CD8-positive, alpha-beta memory T cell (primary cell): ENCODE measurements at places on chromosomes 3 and 15.

GRCh38 chr3:169513672-169514071 is 149.8 kb downstream of the MECOM start:
- DNase-seq: no peak
- no peaks in the 10 kb centered on the region for H3K27me3 ChIP-seq
- no peak overlapping the region for H3K4me3 ChIP-seq
- no peaks in the 10 kb centered on the region for H3K36me3 ChIP-seq

DNA sequence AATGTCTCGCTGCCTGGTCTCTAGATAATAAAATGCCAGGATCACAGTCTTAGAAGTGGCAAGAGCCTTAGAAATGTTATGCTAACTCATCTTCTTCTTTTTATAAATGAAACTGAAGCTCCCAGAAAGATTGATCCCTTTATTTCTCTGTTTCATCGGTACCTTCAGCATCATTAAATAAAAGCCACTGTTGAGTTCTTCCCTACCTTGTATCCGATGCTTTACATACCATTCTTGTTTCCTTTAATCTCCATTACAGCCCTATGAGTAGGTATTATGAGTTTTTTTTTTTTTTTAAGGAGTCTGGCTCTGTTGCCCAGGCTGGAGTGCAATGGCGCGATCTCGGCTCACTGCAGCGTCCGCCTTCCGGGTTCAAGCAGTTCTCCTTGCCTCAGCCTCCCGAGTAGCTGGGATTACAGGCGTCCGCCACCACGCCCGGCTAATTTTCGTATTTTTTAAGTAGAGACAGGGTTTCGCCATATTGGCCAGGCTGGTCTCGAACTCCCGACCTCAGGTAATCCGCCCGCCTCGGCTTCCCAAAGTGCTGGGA is 815 bp upstream of the ABCC5 start:
- peak overlapping the region; percentile 95 for H3K4me3 ChIP-seq
- no peaks in the 10 kb centered on the region for H3K36me3 ChIP-seq
- peak overlapping the region; percentile 70 for H3K27ac ChIP-seq
- no peak for DNase-seq
- peaks cover 13% of the 10 kb centered on the region for H3K4me1 ChIP-seq

- H3K27ac ChIP-seq: no peak overlapping the region
- no peak for DNase-seq
- H3K36me3 ChIP-seq: no peaks in the 10 kb centered on the region
- H3K4me3 ChIP-seq: no peak overlapping the region
- no peaks in the 10 kb centered on the region for H3K27me3 ChIP-seq
Measured at GRCh38 chr3:120245386-120245785, 39.6 kb downstream of the GPR156 start.

- no peaks in the 10 kb centered on the region for H3K36me3 ChIP-seq
- H3K4me3 ChIP-seq: no peak overlapping the region
- no peak overlapping the region for H3K27ac ChIP-seq
- DNase-seq: no peak
- no peaks in the 10 kb centered on the region for H3K4me1 ChIP-seq
Measured at GRCh38 chr3:55894605-55895004, 407.5 kb upstream of the WNT5A start.

GRCh38 chr3:173983343-173983742 is 585.8 kb downstream of the NLGN1 start:
- H3K36me3 ChIP-seq: no peaks in the 10 kb centered on the region
- H3K27me3 ChIP-seq: no peaks in the 10 kb centered on the region
- no peaks in the 10 kb centered on the region for H3K4me1 ChIP-seq
- DNase-seq: no peak
- no peak overlapping the region for H3K4me3 ChIP-seq

- DNase-seq: no peak
- H3K36me3 ChIP-seq: no peaks in the 10 kb centered on the region
- no peaks in the 10 kb centered on the region for H3K27me3 ChIP-seq
- no peak overlapping the region for H3K27ac ChIP-seq
- no peaks in the 10 kb centered on the region for H3K4me1 ChIP-seq
- no peak overlapping the region for H3K4me3 ChIP-seq
Measured at GRCh38 chr3:116112696-116113095, 332.6 kb downstream of the LSAMP start.

DNA sequence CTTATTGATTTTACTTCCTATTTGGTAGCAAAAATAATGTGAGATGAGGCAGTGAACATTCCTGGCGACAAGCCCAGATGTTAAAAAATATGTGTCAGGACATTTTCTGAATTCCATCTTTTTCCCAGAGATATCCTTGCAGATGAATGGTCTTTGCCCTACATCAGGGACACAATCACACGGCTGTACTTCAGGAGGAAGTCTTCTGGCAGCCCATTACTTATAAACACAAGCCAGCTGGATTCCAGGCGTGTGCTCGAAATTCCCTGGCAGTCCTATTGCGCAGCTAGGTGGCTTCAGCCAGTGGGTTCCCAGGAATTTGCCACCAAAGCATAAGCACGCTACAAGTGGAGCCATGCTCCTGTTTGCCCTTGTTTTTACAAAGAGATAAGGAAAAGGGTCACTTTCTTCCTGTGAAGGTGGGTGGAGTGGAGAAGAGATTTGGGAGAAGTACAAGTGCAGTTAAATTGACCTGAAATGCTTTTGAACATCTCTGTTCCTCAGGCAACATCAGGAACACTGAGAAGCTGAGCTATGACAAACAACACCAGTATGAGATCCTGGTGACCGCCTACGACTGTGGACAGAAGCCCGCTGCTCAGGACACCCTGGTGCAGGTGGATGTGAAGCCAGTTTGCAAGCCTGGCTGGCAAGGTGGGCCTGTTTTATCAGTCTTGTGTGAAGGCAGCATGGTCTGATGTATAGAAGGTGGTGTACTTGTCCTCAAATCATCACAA is 257.1 kb upstream of the TRIM42 start:
- H3K4me3 ChIP-seq: no peak overlapping the region
- no peaks in the 10 kb centered on the region for H3K4me1 ChIP-seq
- DNase-seq: no peak
- H3K36me3 ChIP-seq: no peaks in the 10 kb centered on the region

- H3K36me3 ChIP-seq: no peaks in the 10 kb centered on the region
- no peaks in the 10 kb centered on the region for H3K27me3 ChIP-seq
- DNase-seq: no peak
- H3K4me1 ChIP-seq: no peaks in the 10 kb centered on the region
- no peak overlapping the region for H3K4me3 ChIP-seq
- no peak overlapping the region for H3K27ac ChIP-seq
Measured at GRCh38 chr15:78093242-78094020, 1.1 kb downstream of the SH2D7 start.

GRCh38 chr3:188206787-188207186 is 52.8 kb downstream of the LPP start:
- no peaks in the 10 kb centered on the region for H3K4me1 ChIP-seq
- H3K27me3 ChIP-seq: no peaks in the 10 kb centered on the region
- H3K27ac ChIP-seq: no peak overlapping the region
- no peak overlapping the region for H3K4me3 ChIP-seq
- H3K36me3 ChIP-seq: no peaks in the 10 kb centered on the region

- H3K4me3 ChIP-seq: no peak overlapping the region
- no peaks in the 10 kb centered on the region for H3K36me3 ChIP-seq
- no peak overlapping the region for H3K27ac ChIP-seq
- no peaks in the 10 kb centered on the region for H3K27me3 ChIP-seq
Measured at GRCh38 chr3:59085976-59086375, 36.2 kb upstream of the CFAP20DC start.

- no peak for DNase-seq
- no peak overlapping the region for H3K27ac ChIP-seq
- H3K4me3 ChIP-seq: no peak overlapping the region
Measured at GRCh38 chr3:45055411-45056143, 29.5 kb downstream of the CLEC3B start.

DNA sequence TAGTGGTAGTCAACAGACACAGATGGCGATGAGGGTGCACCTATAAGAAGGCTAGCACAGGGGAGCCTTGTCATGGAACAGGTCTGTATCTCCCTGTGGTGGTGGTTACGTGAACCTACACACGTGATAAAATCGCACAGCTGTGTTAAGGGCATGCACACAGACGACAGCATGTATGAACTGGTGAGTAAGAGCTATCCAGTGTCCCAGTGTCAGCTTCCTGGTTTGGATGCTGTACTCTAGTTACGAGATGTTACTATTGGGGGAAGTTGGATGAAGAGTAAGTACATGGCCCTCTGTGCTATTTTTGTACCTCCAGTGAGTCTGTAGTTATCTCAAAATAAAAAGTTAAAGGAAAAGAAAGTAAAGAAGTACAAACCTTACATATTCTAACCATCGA is 38.2 kb downstream of the MTMR10 start:
- DNase-seq: no peak
- H3K27ac ChIP-seq: no peak overlapping the region
- H3K4me1 ChIP-seq: no peaks in the 10 kb centered on the region
- peaks cover 52% of the 10 kb centered on the region for H3K36me3 ChIP-seq
- no peaks in the 10 kb centered on the region for H3K27me3 ChIP-seq
